Effector memory CD4-positive, alpha-beta T cell (primary cell): ENCODE measurements at places on chromosomes 2 and 18.

GRCh38 chr18:37563931-37564392, 1.6 kb downstream of the CELF4 start:
- no peak for DNase-seq

DNA sequence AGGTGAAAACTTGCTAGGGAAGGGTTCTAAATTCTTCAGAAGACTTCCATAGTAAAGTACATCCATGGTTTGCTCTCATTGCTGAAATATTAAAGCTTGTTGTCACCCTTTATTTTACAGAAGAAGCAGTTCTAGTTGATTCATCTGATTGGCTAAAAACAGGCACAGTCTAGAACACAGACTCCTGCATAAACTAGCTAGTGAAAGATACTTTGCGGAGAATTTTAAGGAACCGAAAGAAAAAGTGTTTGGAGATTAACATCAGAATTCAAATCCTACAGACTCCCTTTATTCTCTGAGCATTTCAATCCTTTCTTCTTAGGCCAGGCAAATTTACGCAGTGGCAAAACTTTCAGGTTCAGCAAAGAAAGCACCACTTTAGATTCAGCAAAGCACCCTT, 1076.5 kb upstream of the ZEB2 start:
- no peak for DNase-seq

GRCh38 chr2:100621371-100621951, 58.7 kb downstream of the PDCL3 start:
- no peak for DNase-seq

DNA sequence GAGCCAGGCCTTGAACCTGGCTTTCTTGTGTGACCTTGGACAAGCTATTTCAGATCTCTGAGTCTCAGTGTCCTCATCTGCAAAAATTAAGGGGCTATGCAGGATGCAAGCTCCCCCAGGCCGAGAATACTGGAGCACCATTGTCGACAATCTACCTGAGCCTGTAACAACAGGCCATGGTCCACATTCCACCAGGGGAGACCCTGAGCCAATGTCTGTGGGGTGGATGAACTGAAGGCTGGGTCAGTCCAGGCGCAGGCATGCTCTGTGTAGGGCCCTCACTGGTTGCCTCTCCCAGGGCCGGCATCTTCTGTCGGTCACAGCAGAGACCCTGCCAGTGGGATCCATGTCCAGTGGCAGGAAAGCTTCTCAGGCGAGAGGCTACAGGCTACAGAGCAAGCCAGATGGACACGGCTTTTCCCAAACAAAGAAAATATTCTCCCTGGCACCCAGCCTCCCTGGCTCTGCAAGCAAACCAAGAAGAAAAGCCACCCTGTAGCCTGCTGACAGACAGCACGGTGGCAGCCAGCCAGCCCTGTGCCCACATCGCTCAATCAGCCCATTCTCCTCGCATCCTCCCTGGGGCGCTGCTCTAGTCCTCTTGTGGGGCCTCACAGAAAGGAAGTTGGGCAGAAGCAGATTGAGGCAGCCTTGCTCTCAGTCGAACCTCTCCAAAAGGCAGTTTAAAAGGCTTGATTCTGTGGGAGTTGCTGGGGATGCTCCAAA, 48.7 kb upstream of the FZD7 start:
- no peak for DNase-seq

- no peak for DNase-seq
Measured at GRCh38 chr2:121627525-121628050, 21.7 kb downstream of the CLASP1 start.

- no peak for DNase-seq
Measured at GRCh38 chr2:172680436-172681068, 55.1 kb upstream of the RAPGEF4 start.

GRCh38 chr2:235594041-235594440, 100.2 kb downstream of the AGAP1 start:
- DNase-seq = no peak

DNA sequence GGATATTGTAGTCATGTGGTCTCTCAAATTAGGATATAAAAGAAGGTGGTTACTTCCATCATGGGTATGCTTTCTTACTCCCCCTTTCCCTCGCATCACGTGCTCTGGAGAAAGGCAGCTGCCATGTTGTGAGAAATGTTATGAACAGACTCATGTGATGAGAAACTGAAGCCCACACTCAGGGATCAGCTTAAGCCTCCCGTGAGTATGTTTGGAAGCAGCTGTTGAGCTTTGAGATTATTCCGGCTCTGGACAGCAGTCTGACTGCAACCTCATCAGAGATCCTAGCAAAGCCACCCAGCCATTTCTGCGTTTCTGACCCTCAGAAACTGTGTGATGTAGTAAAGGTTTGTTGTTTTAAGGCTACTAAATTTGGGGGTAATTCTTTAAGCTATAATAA, 700.1 kb downstream of the ADCYAP1 start:
- DNase-seq = no peak

GRCh38 chr18:38644875-38645641, 1079.5 kb upstream of the CELF4 start:
- no peak for DNase-seq

DNA sequence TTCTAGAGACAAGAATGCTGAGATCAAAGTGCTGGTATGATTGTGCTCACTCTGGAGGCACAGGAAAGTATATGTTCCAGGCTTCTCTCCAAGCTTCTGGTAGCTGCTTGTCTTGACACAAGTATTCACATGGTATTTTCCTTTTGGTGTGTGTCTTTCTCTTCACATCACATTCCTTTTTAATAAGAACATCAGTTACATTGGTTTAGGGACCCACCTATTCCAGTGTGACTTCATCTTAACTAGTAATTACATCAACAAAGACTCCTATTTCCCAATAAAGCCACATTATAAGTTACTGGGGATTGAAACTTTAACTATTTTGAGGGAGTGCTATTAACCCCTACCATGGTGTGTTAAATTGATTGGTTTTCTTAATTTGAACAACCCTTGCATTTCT, 119.1 kb downstream of the FSIP2 start:
- no peak for DNase-seq

DNA sequence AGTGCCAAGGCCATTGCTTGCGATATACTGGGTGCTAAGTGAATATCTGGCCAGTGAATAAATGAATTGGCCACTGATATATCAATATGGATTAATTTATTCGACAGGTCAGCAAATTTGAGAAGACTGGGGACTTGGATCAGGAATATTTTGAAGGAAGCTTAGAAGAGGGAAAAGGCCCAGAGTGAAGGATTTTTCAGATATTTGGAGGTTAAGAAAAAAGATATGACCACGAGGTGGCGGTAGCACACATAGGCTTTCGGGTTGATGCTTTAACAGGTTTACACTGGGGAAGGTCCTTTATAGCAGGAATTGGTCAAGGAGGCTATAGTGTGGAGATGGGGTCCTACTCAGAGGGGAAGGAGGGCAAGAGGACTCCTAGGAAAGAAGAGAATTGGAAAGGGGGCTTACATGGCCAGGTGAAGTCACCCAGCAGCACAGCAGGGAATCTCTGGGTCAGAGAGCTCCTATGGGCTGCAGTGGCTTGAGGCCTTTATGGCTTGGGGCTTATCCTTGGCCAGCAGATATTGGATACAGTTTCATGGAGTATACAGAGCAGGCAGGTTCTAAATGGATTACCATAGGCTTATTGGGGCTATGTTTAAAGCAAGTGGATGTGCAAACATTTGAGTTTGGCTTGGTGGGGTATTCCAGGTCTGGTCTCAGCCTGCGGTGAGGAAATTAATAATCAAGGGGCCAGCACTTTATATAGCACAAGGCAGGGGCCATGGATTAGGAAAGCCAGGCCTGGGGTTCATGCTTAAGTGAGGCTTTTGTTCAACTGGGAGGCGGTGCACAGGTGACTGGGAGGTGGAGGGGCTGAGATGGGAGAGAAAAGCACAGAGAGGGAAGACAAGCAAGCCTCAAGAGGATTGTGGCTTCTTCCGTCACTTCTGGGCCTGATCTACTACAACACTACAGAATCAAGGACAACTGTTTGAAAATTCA, 9.7 kb downstream of the IL1RN start:
- DNase-seq = no peak

DNA sequence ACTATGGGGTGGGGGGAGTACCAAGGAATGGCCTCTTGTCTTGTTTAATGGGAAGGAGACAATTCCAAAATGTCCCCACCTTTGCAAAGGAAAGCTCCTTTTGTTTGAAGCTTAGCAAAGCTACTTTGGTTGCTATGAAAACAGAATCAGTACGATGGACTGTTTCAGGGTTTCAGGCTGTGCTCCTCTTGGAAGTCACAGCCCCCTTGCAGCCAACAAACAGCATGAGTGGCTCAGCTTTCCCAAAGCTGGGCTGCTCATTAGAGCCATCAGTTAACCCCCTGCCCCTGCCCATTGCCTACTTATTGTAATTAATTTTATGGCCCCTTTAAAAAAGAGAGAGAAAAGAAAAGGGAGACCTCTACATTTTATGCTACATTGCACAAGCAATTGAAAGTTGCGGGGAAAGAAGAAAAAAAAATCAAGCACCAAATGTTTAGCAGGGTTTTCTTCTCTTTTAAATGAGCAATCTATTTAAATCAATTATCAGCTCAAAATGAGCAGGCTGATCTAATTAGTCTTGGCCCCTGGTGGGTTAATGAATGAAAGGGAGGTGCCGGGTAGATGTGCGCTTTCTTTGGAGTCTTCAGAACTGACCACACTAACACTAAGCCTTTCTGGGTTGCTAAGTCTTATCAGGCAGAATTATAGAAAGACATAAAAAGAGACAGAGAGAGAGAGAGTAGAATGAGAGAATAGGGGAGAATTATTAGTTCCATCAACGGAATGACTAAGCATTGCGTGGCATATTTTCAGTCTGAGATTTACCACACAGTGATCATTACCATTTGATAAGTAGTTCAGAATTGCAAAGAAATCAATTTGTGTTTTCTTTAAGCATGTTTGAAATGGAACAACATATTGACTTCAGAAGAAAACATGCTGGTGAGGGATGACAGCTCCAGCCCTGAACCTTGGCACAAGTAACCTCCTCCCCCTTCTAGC, 284.9 kb downstream of the INSIG2 start:
- no peak for DNase-seq

- no peak for DNase-seq
Measured at GRCh38 chr2:218009231-218009630, 6.4 kb upstream of the TNS1 start.

DNA sequence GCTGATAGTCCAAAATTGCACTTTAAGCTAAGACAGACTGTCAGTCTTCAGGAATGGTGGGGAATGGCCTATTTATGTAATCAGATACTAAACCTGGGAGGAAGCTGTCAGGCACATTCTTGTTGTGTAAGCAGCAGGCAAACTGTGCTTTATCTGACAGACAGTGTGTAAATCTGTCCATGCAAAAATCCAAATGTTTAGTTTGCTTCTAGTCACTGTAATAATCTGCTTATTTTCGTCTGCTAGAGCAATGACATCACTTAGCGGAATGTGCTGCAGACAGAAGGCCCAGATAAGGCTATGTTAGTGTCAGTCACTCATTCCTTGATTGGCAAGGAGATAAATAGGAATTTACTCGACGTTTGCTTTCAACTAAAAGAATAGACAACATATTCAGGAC, 263.5 kb downstream of the ZNF407 start:
- DNase-seq = no peak

DNA sequence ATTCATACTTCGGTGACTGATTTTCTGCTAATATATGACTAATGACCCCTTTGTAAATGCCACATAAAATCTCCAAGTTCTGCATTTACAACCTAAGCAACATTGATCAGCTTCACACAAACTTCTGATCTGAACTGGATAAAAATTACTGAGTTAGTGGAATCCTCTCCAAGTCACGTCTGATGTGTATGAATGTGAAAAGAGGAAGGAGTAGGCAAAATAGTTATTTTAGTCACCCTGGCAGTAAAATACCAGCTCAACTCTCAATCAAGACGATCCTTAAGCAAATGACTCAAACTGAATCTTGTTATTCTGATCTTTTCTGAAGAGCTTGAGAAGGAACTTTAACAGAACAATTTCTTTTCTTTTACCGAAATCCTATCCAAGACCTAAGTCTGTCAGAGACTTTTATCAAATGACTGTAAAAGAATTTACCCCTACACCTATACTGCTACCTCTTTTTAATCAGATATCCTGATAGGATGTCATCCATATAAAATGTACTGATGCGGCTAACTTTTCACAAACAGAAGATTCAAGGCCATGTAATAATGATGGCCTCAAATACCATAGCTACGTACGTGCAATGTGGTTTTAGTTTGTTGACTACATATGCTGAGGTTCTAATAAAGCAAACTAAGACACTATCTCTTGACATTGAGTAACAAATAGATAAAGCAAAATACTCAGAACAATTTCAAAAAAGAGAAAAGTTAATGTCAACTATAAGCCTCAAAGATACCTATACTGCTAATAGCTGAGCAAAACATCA, 23.7 kb downstream of the CUL3 start:
- DNase-seq = no peak

GRCh38 chr2:36697424-36698066, 1.0 kb downstream of the VIT start:
- no peak for DNase-seq

GRCh38 chr18:61575419-61575818, 242.2 kb downstream of the CDH20 start:
- no peak for DNase-seq

DNA sequence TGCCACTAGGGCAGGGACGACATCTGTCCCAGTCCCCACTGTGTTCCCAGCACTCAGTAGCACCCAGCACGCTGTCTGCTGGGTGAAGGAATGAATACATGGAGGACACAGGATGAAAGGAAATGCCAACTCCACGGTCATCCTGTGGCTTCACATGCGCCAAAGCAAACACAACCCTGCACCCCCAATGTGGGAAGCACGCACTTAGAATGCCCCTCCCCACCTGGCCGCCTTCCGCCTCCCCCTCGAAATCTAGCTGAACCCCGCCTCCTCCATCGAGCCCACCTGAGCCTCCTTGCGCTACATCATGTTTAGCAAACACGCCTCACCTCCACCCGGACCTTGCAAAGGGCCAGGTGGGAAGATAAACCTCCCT, 33.9 kb downstream of the ADCY3 start:
- DNase-seq = no peak

DNA sequence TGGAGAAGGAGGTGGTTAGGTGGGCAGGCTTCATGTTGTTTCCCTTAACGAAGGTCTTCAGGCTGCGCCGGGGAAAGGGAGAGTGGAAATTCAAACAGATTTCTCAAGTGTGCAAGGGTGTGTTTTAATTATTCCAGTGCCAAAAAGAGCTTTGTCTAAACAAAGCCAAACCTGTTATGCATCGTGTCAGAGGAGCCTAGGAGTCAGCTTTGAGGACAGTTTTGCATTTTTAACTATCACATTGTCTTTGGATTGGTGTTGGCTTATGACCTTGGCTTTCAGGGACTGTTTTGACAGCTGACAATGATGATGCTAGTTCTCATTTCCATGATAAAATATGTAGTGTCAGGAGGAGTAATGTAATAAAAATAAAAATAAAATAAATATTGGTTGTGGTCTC, 144.8 kb downstream of the LDLRAD4 start:
- DNase-seq = no peak

GRCh38 chr2:187689372-187689771, 135.1 kb upstream of the TFPI start:
- no peak for DNase-seq
